ENCODE measurements at places on chromosomes 13 and 19. TPM values are rescaled to one million over a fixed set of nuclear protein-coding genes. Genes with fewer than 3 reads are reported as not detected.

Gene ZNF730
- total RNA-seq = 2.9 TPM

Gene NOVA2
- 11.1 TPM for total RNA-seq

Gene LRG1
- total RNA-seq = 0.86 TPM

Gene KLF12
- total RNA-seq = 15.4 TPM

Gene OR7A5
- total RNA-seq = not detected

Gene LCP1
- total RNA-seq = 0.10 TPM

Gene FAM216B
- not detected for total RNA-seq

Gene CLEC17A
- total RNA-seq = not detected

Gene TEX26
- total RNA-seq = not detected

Gene IGFL2
- not detected for total RNA-seq

Gene CEACAM8
- not detected for total RNA-seq

Gene FAM83E
- total RNA-seq = not detected

All from vein endothelial cell (primary cell).